ENCODE measurements at places on chromosomes 3 and 15. TPM values are rescaled to one million over a fixed set of nuclear protein-coding genes. Genes with fewer than 3 reads are reported as not detected.

- DNase-seq, result no peak
- peaks cover 39% of the 10 kb centered on the region for H3K4me1 ChIP-seq
These were observed 31.8 kb downstream of the IQGAP1 start for GRCh38 chr15:90419738-90420406.

DNA sequence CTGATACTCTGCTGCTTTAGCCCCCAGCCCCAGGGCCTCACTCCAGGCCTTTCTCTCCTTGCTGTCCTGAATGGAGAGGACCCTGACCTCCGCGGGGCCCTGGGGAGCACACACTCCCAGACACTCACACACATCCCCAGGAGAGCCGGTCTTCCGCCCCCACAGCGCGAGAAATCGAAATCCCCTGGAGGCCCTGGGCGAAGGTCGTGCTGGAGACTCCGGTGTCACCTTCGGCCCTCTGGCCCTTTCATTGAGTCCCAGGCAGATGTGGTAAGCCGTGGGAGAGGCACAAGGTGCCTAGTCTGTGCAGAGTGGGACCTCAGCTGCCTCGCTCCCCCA, 848 bp upstream of the GOLGA8B start:
- H3K36me3 ChIP-seq, result no peaks in the 10 kb centered on the region
- no peaks in the 10 kb centered on the region for H3K27me3 ChIP-seq
- peaks cover 12% of the 10 kb centered on the region for H3K4me1 ChIP-seq
- no peak overlapping the region for H3K27ac ChIP-seq
- H3K4me3 ChIP-seq, result peak overlapping the region; percentile 80

- H3K27ac ChIP-seq, result no peak overlapping the region
- DNase-seq, result no peak
- H3K36me3 ChIP-seq, result no peaks in the 10 kb centered on the region
These were observed 452.4 kb downstream of the SHQ1 start for GRCh38 chr3:72395776-72396311.

GRCh38 chr3:172629470-172629869, 81.4 kb downstream of the NCEH1 start:
- peaks cover 5% of the 10 kb centered on the region for H3K36me3 ChIP-seq
- H3K27me3 ChIP-seq, result no peaks in the 10 kb centered on the region
- no peak overlapping the region for H3K27ac ChIP-seq
- no peak for DNase-seq
- no peak overlapping the region for H3K4me3 ChIP-seq
- H3K4me1 ChIP-seq, result no peaks in the 10 kb centered on the region

LSAMP gene
- total RNA-seq, result not detected

DNA sequence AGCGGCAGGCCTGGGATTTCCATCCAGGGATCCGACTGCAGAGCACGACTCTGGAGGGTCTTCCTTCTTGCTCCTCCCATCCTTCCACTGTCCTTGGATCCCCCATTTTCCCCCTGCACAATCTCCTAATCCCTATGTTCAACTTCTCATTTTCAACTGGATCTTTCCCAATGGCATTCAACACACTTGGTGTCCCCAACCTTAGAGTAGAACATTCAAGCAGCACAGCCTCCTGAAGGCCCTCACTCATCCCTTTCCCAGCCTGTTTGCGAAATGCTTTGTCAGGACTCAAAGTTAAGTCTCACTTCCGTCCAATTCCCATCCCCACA, 32.3 kb downstream of the RPN1 start:
- H3K36me3 ChIP-seq, result peaks cover 36% of the 10 kb centered on the region
- no peaks in the 10 kb centered on the region for H3K27me3 ChIP-seq
- peak overlapping the region; percentile 55 for H3K27ac ChIP-seq
- DNase-seq, result no peak

DNA sequence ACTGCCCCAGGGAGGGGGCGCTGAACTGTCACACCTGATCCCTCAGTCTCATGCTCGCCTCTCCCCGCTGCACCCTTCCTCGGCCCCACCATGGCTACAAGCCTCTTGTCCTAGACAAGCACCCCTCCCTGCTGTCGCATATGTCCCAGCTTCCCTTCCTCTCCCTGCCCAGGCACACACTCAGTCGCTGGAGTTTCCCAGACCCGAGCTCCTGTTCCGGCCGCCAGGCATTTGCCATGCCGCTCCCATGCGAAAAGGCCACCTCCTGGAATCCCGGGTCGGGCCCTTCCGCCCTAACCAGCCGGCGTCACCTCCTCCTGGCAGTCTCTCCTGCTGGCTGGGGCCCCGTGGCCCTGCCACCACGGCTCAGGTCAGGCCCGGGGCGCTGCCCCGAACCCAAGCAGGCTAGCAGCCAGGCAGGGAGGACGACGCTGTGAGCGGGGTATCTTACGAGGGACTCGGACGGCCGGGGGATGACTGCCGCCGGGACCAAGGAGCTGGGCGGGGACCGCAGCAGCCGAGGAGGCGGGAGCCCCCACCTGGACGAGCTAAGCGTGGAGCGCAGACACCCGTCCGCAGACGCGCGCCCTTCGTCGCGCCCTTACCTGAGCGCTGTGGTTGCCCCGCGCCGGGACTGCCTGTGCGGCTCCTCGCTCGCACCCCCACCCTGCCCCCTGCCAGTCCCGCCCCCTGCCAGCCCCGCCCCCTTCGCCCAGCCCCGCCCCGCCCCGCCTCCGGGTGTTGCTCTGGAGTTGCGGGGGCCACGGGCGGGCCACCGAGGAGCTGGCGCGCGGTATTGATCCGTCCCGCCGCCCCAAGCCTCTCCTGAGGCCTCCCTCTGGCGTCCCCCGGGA, at the start of gene ALS2CL:
Gene ALS2CL (minus strand): TSS at position 642 of the 854 bp plus-strand sequence. CDS start 4,239 bp downstream, outside the sequence.
- H3K4me1 ChIP-seq, result peaks cover 38% of the 10 kb centered on the region
- no peak within 1 kb of the TSS for H3K27ac ChIP-seq
- no peaks in the 10 kb centered on the region for H3K27me3 ChIP-seq

HCN4 gene
- total RNA-seq, result not detected

PSTPIP1 gene
- total RNA-seq, result 69.0 TPM

DNA sequence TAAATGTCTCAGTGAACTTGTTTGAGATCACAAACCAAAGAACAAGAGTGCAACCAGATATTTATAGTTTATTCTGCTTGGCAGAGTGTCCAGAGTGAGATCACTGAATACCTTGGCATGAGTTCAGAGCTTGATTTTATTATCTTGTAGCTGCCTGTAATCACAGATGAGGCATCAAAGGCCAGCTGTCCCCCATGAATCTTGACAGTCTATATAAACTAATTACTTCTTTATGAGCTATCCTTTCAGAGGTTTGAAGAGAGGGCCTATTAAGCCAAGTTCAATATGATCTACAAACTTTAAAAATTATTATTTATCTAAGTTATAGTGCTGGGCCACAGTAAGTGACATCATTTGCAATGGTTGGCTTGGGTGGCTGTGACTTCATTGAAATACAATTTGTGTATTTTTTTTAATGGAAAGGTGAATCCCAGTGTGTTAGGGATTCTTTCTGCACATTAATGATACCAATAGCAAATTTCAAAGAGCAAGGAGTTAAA, 251.5 kb downstream of the CLSTN2 start:
- H3K27me3 ChIP-seq, result no peaks in the 10 kb centered on the region
- no peak overlapping the region for H3K27ac ChIP-seq
- H3K4me1 ChIP-seq, result no peaks in the 10 kb centered on the region
- H3K4me3 ChIP-seq, result no peak overlapping the region
- DNase-seq, result no peak

GRCh38 chr3:108473711-108474110, 36.7 kb downstream of the MYH15 start:
- H3K4me3 ChIP-seq, result no peak overlapping the region
- no peak for DNase-seq
- no peaks in the 10 kb centered on the region for H3K27me3 ChIP-seq
- peaks cover 4% of the 10 kb centered on the region for H3K4me1 ChIP-seq
- no peaks in the 10 kb centered on the region for H3K36me3 ChIP-seq
- no peak overlapping the region for H3K27ac ChIP-seq

GRCh38 chr3:180974286-180974685, 15.2 kb downstream of the DNAJC19 start:
- peaks cover 35% of the 10 kb centered on the region for H3K36me3 ChIP-seq
- no peak for DNase-seq
- no peak overlapping the region for H3K27ac ChIP-seq
- H3K4me3 ChIP-seq, result no peak overlapping the region
- peaks cover 5% of the 10 kb centered on the region for H3K4me1 ChIP-seq

- no peaks in the 10 kb centered on the region for H3K36me3 ChIP-seq
- no peaks in the 10 kb centered on the region for H3K4me1 ChIP-seq
- no peak for DNase-seq
- peaks cover 7% of the 10 kb centered on the region for H3K27me3 ChIP-seq
- H3K4me3 ChIP-seq, result no peak overlapping the region
These were observed 16.9 kb upstream of the MEX3B start for GRCh38 chr15:82062479-82063454.

GRCh38 chr15:35211240-35211902, 126.3 kb upstream of the NANOGP8 start:
- no peak overlapping the region for H3K27ac ChIP-seq
- no peaks in the 10 kb centered on the region for H3K36me3 ChIP-seq
- no peak overlapping the region for H3K4me3 ChIP-seq
- DNase-seq, result no peak

C2CD4B gene
- not detected for total RNA-seq
